NCI-H1105 treated with DMSO at 0.1 percent for 48 hours (cell line): ENCODE measurements at places on chromosomes 16 and 17.

DNA sequence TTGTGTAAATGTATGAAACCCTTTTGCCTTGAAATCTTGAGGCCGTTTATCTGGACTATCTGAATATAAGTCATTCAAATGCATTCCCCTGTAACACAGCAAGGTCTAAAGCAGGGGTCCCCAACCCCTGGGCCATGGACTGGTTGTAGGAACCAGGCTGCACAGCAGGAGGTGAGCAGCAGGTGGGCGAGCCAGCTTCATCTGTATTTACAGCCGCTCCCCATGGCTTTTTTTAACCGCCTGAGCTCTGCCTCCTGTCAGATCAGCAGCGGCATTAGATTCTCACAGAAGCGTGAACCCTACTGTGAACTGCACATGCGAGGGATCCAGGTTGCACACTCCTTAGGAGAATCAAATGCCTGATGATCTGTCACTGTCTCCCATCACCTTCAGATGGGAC, 24.1 kb downstream of the DNAH3 start:
- DNase-seq = no peak

GRCh38 chr16:10685709-10686108, 9.0 kb downstream of the TEKT5 start:
- DNase-seq = no peak

GRCh38 chr16:82313754-82314153, 143.7 kb upstream of the MPHOSPH6 start:
- no peak for DNase-seq

DNA sequence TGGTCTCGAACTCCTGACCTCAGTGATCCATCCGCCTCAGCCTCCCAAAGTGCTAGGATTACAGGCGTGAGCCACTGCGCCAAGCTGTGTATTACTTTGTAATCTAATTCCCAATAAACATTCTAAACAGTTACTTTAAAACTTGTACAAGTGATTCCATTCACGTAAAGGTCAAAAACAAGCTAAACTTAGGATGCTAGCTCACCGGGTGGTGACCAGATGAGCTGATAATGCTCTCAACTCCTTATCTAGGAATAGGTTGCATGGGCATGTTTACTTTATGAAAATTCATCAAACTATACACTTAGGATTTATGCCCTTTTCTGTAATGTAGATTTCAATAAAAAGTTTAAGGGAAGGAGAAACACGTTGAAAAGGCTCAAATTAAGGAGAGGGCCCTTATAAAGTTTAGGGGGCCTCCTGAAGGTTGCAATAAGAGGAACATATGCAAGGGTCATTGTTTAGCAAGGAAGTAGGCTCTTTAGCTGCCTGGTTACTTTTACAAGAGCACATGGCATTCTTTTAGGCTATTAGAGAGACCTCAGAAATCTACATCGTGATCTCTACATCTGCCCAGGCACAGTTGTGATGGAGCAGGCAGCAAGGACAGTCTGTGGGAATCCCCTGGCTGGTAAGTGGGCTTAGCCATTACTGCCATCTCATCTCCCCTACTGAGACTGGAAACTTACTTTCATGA, 13.3 kb downstream of the CDR2 start:
- no peak for DNase-seq

GRCh38 chr17:77439189-77440018, 298.6 kb downstream of the SEC14L1 start:
- no peak for DNase-seq

DNA sequence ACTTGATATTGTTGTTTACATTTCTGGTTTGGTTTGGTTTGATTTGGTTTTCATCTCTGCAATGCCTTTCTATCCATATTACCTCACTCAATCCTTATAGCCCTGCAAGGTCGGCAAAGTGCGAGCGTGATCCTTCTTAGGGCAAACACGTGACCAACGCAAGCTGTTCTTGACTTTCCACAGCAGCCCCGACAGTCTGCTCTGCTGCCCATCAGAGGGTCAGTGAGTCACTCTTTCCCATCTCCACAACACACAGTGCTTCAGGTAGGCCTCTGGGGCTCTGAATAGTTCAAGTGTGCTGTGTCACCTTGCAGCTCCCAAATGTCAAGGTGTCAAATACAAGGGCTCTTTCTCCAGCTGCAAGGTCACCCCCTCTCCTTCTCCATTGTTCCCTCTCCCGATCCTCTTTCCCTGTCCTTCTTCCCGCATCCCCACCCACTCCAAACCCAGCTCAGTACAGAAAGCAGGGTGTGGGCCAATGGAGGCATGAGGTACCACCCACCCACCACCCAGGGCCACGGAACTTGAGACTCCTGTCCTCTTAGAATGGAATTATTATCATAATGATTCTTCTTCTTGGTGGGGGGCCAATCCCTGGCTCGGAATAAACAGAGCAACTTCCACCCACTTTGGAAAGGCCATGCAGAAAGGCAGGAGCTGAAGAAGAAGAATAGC, 139.7 kb downstream of the SLC39A11 start:
- DNase-seq = no peak

DNA sequence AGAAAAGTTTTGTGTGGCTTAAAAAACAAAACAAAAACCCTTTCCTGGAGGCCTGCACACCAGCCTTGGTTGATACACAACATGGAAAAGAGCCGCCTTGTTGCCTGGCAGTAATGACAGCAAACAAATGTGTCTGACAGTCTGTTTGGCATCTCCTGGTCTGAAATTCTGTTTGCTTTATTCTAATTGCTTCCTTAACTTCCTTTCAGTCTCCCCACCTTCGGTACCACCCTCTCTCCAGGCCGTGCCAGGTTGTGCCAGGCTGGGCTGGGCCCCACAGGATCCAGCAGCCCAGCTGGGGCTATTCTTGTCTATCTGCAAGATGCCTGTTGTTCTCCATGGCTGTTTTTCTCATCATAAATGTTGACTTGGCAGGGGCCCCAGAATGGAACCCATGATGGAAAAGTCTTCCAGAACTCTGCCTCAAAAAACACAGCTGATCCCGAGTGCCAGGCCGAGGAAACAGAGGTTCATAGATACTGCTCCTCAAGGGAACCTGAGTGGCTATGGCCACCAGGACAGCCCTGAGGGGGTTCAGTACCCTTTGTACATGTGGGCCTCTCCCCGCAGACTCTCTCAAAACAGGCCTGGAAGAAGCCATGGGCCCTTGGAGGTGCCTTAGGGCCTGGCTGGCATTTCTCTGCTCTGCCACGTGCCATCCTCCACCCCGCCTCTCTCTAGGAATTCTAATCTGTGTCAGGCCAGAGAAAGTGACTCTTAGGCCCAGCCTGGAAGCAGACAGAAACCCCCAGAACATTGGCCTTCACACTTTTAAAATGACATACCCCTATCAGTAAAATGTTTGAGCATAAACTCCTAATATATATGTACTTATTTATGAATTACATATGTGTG, 50.5 kb downstream of the YPEL2 start:
- no peak for DNase-seq

- no peak for DNase-seq
Observed at GRCh38 chr16:76268824-76269223, 8.4 kb upstream of the CNTNAP4 start.

DNA sequence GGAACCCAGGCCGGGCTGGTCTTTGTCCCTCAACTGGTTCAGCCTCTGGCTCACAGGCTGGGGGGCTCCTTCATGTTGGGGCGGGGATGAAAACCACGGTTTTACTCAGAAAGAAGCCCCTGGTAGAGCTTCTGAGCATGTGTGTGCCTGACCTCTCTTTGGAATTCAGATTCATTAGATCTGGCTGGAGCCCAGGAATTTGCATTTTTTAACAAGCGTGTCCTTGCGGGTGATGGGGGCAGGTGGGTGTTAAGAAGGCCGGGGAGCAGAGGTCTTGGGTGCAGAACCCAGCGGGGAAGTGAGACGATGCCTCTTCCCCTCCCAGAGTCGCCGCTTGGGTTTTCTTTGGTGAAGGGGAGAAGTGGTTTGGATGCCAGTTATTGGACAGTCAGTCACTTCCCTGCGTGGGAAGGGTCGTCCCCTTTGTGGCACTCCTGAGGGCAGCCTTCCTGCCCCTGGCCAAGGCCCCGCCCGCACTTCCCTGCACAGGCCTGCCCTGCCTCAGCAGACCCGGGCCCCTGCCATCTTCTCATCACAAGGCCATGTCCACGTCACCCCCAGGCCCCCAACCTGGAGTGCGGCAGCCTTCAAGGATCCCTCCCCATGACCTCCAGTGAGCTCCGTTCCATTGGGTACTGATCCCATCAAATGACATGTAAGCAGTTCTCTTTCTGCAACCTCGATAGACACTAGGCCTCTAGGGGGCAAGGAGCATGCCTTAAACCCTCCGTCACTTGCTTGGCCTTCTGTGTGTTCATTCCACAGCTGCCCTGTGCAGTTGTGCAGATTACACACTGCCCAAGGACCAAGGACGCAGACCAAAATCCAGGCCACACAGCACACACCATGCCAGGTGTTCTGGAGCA, 177.7 kb upstream of the CIBAR2 start:
- no peak for DNase-seq

GRCh38 chr17:67248291-67248690, 3.3 kb upstream of the HELZ start:
- DNase-seq = no peak
